ENCODE measurements at places on chromosomes 11 and 22.

DNA sequence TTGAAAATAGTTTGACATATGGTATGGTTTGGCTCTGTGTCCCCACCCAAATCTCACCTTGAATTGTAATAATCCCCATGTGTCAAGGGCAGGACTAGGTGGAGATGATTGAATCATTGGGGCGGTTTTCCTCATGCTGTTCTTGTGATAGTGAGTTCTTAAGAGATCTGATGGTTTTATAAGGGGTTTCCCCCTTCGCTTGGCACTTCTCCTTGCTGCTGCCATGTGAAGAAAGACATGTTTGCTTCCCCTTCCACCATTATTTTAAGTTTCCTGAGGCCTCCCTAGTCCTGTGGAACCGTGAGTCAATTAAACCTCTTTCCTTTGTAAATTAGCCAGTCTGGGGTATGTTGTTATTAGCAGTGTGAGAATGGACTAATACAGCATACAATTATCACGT lies 7.7 kb downstream of the KCTD21 start:
- DNase-seq = no peak

DNA sequence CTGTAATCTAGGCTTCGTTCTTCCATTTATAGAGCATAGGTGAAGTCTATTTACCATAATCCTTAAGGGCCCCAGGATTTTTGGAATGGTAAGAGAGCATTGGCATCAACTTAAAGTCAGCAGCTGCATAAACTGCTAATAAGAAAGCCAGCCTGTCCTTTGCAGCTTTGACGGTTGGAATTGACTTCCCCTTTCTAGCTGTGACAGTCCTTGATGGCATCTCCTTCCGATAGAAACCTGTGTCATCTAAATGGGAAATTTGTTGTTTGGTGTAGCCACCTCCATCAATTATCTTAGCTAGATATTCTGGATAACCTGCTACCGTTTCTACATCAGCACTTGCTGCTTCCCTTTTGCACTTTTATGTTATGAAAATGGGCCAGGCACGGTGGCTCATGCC lies 58.0 kb upstream of the GLYATL1B start:
- DNase-seq = no peak

DNA sequence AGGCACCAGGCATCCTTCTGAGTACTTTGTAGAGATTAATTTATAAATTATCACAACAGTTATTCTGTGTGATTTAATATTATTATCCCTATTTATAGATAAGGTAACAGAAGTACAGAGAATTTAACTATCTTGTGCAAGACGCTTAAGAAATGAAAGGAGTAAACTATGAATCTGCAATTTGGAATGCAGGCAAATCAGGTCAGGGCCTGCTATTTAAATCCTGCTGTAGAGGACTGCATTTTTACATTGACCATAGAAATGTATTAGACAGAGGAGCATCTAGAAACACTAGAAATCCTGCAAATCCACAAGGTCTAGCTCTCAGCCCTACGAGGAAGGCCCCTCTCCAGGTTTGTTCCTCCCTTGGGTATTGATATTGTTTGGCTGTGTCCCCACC lies 336.2 kb downstream of the ETS1 start:
- DNase-seq = no peak

- no peak for DNase-seq
Measured at GRCh38 chr22:37383341-37383740, 43.9 kb downstream of the ELFN2 start.

- no peak for DNase-seq
Measured at GRCh38 chr22:35866651-35867050, 149.0 kb downstream of the APOL5 start.

DNA sequence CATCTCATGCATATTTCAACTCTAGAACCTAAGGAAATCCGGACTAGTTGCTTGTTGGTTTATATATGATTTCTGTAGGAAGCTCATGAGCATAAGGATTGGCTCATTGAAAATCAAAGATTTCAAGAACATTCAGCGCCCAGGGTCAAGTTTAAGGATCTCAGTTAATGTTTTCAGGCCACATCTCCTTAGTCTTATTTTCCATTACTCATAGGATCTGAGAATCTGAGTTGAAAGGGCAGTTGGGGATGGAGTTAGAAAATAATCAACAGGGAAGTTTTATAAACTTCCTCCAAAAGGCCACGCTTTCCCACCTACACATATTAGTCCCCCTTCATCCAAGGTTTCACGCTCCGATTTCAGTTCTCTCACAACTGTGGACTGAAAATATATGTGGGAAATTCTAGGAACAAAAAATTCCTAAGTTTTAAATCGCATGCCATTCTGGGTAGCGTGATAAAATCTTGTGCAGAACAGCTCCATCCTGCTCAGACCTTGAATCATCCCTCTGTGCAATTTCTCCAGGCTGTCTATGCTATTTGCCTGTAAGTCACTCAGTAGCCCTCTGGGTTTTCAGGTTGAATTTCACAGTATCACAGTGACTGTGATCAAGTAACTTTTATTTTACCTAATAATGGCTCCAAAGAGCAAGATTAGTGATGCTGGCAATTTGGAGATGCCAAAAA lies 160.2 kb downstream of the KIRREL3 start:
- no peak for DNase-seq

GRCh38 chr11:133579165-133580031 lies 47.1 kb upstream of the OPCML start:
- no peak for DNase-seq

GRCh38 chr11:13949876-13950275 lies 12.6 kb upstream of the SPON1 start:
- DNase-seq = no peak

DNA sequence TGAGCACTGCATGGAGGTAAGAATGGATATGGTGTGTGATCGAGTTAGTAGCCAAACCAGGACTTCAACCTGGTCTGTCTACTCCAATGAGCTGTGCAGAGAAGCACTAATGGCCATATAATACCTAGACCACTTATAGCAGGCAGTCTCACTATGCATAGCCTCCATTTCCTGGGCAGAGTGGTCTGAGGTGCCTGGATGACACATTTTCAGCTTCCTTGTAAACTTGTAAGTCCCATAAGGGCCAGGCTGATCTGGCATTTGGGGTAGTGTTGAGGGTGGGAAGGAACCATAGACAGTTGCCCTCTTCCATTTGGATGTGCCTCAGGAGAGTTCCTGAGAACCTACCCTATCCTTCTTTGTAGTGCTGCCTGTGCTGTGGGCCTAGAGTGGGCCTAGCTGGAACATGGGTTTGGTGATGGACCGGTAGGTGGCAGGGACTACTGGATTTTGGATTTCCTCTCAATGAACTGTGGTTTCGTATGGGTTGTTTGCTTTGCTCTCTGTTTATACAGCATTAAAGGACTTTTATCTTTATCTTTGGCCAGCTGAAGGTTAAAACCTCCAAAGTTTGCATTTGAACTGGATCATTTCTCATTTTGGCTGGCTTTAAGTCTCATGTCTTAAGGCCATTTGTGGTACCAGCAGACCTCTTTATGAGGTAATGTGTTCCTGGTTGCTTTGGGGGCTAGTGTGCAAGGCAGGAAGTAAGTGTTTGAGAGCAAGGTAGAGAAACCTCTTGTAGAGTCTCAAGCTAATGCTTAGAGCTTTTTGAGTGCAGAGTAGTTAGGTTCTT lies 86.9 kb downstream of the STIM1 start:
- DNase-seq = no peak
